ENCODE measurements at places on chromosomes 2 and 18. TPM values are rescaled to one million over a fixed set of nuclear protein-coding genes. Genes with fewer than 3 reads are reported as not detected.

GRCh38 chr2:112923967-112924338, 13.0 kb downstream of the IL37 start:
- no peak for DNase-seq

GRCh38 chr2:58521803-58522554, 280.9 kb upstream of the FANCL start:
- no peak for DNase-seq

GRCh38 chr18:75211953-75212750, 1.6 kb downstream of the TSHZ1 start:
- DNase-seq, result peak; percentile 47

The CRACDL gene
- total RNA-seq, result 0.38 TPM

DNA sequence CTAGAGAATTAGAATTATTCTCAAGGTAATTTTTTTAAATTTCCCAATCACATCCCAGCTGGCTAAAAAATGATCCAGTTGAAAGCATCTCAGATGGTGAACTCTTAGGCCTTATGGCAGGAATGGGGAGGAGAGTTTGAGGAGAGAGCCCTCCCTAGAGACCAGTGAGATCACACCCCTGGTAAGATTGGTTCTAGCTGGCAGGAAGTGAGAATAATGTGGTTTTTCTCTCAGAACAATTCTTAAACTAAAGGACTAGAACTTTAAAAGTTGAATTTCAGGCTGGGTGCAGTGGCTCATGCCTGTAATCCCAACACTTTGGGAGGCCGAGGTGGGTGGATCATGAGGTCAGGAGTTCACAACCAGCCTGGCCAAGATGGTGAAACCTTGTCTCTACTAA, 120.2 kb downstream of the MYO3B start:
- DNase-seq, result no peak

All from activated CD8-positive, alpha-beta T cell treated with anti-CD3 and anti-CD28 coated beads for 36 hours (primary cell).